OCI-LY7 (cell line): ENCODE measurements at places on chromosomes 5 and 9.
A peak's percentile ranks its signal among the peaks of the same experiment; 100 is the strongest.

DNA sequence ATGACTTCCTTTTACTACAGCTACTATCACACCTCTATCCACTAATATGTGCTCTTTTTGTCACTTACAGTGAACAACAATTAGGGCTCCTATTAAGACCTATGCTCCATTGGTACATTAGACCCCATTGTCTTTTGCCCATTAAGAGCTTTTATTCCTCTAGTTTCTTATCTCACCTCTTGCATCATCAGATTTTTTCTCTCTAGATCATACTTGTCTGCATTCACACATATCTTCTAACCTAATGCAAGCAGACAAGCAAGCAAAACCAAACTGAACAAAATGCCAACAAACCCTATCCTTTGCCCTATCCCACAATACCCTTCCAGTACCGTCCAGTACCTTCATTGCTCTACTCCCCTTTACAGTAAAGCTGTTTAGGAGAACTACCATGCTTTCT is 10.1 kb upstream of the RBM27 start:
- DNase-seq: no peak

DNA sequence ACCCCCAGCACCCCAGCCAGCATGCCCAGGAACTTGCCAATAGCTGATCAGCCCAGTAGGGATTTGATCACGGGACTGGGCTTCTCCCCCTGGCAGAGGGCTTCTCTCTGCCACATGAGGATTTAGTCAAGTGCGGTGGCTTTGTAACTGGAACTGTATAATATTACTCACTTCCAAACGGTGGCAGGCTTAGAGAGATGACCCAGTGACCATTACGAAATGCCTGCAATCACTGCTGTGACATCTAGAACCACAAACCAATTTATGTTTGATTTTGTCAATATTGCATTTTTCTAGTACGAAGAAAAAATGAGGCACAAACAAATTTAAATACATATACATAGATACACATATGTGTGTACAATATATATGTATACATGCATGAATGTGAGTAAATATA is 192.1 kb downstream of the ERCC6L2 start:
- no peak for DNase-seq

GRCh38 chr9:27353166-27353473 is 56.2 kb upstream of the EQTN start:
- no peak for DNase-seq

GRCh38 chr9:99573886-99574285 is 247.8 kb upstream of the NR4A3 start:
- no peak for DNase-seq

GRCh38 chr5:96905864-96906263 is 29.6 kb downstream of the ERAP2 start:
- no peak for DNase-seq

- no peak for DNase-seq
Measured at GRCh38 chr9:6634444-6634843, 11.1 kb downstream of the GLDC start.

DNA sequence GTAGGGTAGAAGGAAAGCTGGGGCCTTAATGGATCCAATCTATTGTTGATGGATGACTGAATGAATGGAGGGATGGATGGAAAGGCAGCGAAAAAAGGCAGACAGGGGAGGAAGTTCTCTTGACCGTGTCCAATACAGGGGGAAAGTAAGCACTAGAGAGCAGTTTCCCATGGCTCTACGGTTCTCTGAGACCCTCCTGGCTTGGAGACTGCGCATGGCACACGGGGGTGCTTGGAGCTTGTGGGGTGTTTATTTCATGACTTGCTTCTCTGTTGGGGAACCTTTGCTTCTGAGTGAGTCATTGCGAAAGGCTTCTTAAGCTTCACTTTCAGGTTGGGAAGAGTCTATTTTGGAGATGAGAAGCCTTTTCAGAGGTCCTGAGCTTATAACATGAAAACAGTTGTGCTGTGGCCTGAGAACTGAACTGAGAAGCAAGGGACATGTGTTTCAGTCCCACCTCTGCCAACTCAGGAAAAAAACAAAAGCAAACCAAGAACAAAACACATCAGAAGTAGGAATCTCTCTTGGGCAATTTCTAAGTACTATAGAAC is 12.8 kb upstream of the TEX48 start:
- DNase-seq: no peak

DNA sequence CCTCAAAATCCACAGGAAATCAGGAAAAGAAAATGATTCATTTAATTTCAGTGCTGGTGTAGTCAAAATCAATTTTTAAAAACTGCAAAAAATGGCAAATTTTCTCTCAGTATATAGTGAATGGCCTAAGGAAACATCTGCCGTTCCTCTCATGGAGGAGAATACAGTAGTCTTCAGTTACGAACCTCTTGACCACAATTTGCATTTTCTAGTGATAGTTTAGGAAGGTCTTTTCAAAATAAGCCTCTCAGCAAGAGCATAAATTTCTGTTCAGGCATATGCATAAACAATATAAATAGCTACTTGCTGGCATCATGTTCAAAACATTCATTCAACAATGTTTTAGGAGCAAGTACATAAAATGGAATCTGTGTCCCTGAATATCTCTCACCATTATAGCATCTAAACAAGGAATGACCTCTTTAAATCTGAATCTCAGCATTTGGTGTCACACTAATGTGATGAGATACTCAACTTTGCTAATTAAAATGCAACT is 33.5 kb downstream of the HAPLN1 start:
- DNase-seq: no peak

DNA sequence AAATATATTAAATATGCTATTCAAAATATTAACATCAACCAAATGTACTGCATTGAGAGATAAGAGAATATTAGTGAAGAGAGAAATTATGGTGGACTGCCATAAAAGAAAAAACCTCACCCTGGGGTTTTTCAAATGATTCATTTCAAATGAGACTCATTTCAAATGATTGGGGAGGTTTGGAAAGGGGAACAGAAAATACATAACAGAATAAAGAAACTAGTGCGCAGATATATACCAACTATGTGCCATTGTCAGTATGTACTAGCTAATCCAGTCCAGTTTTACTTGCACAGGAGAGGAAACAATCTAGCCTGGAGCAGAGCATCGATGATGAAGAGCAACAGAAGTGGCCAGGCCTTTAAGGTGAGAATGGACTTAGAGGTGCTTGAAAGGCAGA is 651.6 kb upstream of the RORB start:
- no peak for DNase-seq

DNA sequence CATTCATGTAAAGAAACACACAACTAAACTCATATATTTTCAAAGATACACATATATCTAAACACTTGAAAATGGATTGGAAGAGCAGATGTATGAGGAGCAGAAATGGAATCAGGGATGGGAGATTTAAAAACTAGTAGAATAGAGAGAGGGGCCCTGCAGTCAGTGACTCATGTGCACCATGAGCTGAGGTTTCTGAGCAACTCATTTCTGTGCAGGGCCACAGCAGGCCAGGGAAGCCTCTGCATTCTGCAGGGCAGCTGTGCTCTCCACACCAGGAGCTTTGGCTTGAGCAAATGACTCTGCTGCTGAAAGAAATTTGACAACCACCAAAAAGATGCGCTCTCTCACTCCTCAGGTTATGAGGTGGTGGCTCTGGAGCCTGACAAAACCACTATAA is 27.1 kb downstream of the LHX6 start:
- DNase-seq: no peak

GRCh38 chr5:123582550-123583285 is 70.7 kb downstream of the CSNK1G3 start:
- DNase-seq: no peak

- DNase-seq: no peak
Measured at GRCh38 chr5:179769271-179769670, 24.5 kb upstream of the LTC4S start.

- no peak for DNase-seq
Measured at GRCh38 chr5:15983392-15983791, 196.2 kb downstream of the MARCHF11 start.

DNA sequence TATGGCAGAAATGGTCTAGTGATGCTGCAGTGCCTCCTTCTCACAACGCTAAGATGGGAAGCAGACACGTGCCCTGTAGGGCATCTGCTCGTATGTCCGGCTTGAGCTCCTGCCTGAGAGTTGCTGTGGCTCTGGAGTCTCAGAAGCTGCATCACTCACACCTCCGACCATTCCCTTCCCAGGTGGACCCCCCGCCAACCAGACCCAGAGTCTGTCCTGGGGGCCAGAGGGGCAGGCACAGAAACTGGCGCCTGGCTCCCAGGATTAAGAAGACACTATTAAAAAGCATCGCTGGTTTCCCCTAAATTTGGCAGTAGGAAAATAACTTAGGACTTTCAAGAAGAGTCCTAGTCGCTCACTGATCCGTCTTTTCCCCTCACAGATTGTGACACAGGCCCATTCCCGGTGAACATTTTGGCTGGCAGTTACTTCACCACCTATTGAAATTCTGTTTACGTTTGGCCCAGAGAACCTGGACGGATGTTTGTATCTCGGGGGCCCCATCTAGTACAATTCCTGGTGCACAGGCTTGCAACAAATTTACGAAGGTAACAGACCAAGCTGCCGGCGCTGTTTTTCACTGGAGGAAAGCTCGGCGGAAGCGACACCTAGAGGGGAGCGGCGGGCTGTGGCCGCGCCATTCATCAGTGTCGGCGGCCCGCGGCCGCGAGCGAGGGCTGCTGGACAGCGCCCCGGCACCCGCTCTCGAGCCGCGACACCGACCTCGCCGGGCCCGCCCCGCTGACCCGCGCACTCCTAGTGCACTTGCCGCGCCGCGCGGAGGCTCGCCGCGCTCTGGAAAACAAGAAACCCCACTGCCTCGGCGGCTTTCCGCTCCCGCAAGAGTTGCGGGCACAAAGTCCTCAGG is 1.6 kb downstream of the FSTL4 start:
- DNase-seq: no peak

GRCh38 chr5:169721771-169722170 is 84.7 kb downstream of the DOCK2 start:
- no peak for DNase-seq

- DNase-seq: no peak
Measured at GRCh38 chr9:96425500-96426169, 7.5 kb upstream of the ZNF367 start.

GRCh38 chr5:71880536-71880935 is 161.5 kb downstream of the CARTPT start:
- DNase-seq: no peak

DNA sequence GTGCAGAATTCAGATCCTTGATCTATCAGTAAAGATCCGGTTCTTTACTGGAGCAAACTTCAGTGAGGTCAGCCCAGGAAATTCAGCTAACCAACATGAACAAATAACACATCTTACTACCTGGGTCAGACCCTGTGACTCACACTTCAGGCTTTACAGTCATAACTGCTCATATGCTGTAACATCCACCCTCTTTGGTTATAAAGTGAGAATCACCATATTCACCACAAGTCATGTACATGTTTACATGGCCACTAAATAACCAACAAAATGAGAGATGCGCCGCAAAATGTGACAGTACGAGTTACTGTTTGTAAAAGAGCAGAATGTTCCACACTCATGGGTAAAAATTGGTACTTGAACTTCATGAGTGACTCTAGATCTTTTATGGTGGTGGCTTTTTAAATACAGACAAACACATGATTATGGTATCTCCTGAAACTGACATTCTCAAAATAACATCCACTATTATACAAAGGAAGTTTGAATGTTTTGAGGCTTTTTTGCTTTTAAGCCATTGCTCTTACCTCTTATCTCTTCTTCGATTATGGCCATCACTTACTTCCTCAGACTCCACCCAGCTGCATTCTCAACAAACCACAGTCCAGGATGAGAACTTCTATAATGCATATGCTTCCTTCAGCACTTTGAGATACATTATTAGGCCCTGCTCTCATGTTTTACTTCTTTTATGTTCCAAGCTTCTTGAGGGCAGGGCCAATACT is 516.6 kb downstream of the RAB3C start:
- DNase-seq: no peak

- DNase-seq: no peak
Measured at GRCh38 chr9:101029315-101030085, 973 bp downstream of the PLPPR1 start.

- no peak for DNase-seq
Measured at GRCh38 chr5:93576994-93577853, 3.8 kb downstream of the NR2F1-AS1 start.

DNA sequence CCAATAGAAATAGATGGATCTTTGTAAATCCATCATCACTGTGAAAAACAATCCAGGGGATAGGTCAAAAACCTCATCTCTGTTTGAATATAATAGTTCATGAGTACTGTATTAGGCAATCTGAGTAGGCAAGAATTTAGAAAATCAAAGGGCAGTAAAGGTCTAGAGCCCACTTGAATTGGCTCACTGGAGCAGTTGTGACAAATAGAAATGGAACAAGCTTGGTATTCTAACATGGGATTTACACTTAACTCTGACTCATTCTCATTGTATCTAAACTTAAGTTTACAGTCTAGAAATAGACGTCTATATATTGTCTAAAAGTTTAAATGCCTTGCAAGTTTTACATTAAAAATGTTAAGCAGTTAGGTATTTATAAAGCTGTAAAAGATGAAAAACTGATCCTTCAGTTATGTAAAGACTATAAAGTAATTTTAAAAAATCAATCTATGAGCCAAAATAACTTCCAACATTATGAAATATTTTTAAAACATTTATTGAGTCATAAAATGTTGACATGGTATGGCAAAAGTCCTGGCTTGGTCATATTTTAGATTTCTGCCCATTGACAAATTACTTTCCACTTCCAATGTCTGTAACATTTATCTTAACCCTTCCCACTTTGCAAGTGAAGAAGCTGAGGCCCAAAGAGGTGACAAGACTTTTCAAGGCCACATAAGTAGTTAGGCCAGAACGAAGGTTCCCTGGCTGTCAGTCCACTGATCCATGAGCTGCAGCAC is 203.7 kb upstream of the NREP start:
- DNase-seq: no peak

DNA sequence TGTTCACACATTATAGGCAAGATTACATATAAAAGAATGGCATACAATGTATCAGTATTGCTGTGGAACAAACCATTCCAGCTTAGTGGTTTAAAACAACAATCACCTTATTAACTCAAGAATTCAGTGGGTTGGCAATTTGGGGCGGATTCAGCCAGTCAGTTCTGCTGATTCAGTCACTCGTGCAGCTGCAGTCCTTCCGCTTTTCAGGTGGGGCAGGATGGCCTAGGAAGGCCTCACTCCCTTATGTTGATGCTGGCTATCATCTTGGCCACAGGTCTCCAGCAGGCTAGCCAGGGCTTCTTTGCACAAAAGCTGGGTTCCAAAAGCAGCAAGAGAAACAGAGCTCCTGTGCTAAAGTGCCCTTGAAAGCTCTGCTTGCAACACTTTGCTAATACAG is 150.6 kb downstream of the MCTP1 start:
- DNase-seq: no peak

DNA sequence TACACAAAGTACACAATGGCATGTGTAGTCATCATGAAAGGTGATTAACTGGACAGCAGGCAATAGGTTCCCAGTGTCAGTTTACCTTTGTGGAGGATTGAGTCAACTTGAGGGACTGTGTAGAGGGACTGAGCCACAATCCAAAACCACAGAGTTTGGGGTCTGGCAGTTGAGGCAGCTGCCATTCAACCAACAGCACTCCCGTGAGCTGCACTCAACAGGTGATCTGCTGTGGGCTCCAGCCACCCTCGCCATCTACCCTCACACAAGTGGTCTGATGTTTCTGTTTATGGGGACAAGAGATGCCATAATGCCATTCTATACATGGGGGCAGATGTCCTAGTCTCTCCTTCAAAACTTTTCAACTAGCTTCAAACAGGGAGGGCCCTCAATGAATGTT is 2.9 kb upstream of the DELE1 start:
- DNase-seq: no peak

- DNase-seq: no peak
Measured at GRCh38 chr9:117134826-117135500, 279.9 kb downstream of the ASTN2 start.

GRCh38 chr9:94746541-94747370 is 20.3 kb downstream of the AOPEP start:
- DNase-seq: no peak

GRCh38 chr5:7391814-7392692 is 3.9 kb upstream of the ADCY2 start:
- peak; percentile 2 for DNase-seq
